ENCODE measurements at places on chromosomes 7 and 10.

- no peak for DNase-seq
These were observed 96.9 kb downstream of the OSBPL3 start for GRCh38 chr7:24882989-24883621.

- DNase-seq, result no peak
These were observed 85.8 kb upstream of the EGFR start for GRCh38 chr7:54932818-54933543.

- no peak for DNase-seq
These were observed 184.6 kb downstream of the KCNMA1 start for GRCh38 chr10:77452952-77453564.

- no peak for DNase-seq
These were observed 197.7 kb downstream of the SUGCT start for GRCh38 chr7:40332516-40332915.

GRCh38 chr10:7054915-7055314 lies 355.9 kb downstream of the SFMBT2 start:
- no peak for DNase-seq

GRCh38 chr7:151232917-151233701 lies 826 bp downstream of the CHPF2 start:
- peak; percentile 53 for DNase-seq

GRCh38 chr10:121566755-121567154 lies 31.5 kb downstream of the FGFR2 start:
- DNase-seq, result no peak

DNA sequence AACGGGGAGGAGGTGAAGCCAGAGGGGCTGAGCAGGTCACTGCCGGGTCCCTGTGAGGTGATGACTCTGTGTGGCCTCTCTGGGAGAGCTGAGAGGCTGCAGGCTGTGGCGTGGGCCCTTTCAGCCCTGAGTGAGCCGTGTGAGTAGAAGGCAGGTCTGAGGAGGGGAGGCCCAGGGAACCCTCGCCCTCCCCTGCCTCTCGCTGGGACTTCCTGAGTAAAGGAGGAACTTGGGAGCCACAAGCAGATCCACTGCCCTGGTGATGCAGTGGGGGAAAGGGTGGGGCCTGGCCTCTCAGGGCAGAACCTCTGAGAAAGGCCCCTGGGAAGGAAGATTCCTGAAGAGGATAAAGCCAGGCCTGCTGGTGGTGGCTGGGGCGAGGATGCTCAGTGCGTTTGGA lies 22.8 kb downstream of the EEPD1 start:
- no peak for DNase-seq

DNA sequence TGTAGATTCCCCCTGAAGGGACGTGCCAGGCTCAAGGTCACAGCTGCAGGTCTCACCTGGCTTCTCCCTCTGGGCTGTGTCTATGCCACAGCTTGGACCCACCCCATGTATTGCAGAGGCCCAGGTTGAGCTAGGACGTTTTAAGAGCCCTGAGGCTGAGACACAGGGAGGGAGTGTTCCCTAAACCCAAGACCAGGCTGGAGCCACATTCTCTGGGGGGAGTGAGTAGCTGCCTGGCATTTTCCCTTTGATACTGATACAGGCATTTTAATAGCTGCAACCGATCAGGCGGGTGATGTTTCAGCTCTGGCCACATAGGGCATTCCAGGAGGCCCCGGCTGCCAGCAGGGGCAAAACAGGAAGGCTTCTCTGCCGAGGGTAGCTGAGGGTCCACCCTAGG lies 13.4 kb downstream of the COL13A1 start:
- DNase-seq, result no peak

- no peak for DNase-seq
These were observed 94.7 kb downstream of the ARHGAP22 start for GRCh38 chr10:48509974-48510692.

All from activated CD4-positive, alpha-beta T cell treated with anti-CD3 and anti-CD28 coated beads, Interleukin-2, amount 50 U/mL, for 24 hours (primary cell).